ENCODE measurements at places on chromosomes 7 and 10.

DNA sequence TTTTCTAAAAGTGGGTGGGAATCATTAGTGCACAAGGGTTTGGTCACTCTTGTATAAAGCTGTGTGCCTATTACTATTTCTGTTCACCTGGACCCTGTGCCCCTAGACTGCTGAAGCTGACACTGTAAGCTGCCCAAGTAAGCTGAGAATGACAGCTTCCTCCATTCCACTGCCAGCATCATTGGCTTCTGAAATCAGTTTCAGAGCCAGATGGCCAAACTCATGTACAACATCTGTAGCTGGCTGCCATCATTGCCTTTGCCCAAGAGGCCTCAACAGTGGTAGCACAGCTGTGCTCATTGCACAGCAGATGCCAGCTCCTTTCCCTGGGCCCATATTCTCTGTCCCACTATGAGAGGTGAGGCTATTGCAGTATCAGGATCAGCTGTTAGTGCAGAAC, 165.7 kb downstream of the CPEB3 start:
- no peak for DNase-seq

DNA sequence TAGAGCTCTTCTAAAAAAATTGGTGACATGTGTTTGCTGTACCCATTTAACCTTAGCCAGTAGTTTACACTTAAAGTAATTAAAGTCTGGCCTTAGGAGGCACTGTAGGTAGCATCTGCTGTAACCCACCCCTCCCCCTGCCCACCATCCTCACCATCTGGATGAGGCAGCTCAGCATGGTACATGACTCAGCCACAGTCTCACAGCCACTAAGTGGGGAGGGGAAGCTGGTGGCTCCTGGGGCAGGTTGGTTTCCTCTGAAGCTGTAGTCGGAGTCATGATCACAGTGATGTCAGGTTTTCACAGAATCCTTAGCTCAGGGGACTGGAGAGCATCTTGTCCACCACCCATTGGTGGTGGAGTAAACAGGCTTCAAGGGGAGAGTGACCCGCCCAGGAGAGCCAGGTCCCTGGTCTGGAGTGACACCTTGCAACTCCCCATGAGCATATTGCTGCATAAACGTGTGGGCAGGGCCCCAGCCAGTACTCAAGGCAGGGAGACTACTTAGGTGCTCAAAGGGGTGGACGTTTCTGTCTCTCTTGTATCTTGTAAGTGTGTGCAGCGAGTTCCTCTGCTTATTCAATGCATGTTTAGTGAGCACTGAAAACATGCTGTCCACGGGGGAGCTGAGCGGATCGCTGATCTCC, 125.9 kb downstream of the GRK5 start:
- DNase-seq: peak; percentile 72

GRCh38 chr7:99459087-99459486, 6.9 kb downstream of the ATP5MF start:
- DNase-seq: no peak

DNA sequence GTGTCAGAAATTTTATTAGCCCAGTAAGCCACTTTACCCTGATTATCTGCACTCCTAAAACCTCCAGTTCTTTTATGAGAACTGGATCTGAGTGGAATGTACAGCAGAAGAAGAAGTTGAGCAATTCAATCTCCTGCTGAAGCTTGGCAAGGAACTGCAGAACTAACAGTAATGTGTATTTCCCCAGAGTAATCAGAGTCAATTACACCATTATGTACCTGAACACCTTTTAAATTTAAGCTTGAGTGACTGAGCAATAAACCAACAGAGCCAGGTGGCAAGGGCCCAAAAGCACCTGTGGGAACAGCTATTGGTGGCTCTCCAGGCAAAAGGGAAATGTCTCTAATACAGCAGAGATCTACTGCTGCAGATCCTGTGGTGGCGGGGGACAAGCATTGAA, 40.1 kb upstream of the AKR1C2 start:
- no peak for DNase-seq

DNA sequence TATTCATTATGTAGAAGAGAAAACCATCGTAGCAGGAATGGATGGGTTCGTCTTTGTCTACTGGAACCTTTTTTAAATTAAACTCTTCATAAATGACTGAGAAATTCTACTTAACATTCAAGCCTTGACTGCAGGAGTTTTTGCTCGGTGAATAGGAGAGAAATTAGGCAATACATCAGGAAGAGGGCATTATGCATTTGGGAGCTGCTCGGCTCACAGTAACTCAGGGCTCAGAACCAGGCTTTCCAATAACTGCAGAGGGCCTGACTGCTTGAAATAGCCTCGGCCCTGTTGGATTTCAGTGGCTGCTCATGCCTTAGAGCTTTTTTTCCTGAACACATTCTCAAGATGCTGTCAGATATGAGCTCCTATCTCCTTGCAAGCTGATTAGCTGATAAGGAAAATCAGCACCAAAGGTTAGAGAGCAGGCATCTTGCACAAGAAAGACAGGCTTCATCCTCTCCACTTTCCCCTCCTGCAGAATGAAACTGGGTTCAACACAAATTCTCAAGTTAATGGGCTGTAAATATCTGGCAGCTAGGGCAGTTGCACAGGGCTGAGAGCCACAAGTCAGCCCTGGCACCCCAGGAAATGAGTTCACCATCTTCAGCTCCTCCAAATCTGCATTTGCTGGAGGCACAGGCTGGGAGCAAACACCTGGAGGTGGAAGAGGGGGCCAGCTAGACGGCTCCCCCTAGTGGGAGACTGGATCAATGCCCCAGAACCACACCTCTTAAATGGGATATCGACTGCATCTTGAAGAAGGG, 24.3 kb downstream of the TECTB start:
- DNase-seq: peak; percentile 62

DNA sequence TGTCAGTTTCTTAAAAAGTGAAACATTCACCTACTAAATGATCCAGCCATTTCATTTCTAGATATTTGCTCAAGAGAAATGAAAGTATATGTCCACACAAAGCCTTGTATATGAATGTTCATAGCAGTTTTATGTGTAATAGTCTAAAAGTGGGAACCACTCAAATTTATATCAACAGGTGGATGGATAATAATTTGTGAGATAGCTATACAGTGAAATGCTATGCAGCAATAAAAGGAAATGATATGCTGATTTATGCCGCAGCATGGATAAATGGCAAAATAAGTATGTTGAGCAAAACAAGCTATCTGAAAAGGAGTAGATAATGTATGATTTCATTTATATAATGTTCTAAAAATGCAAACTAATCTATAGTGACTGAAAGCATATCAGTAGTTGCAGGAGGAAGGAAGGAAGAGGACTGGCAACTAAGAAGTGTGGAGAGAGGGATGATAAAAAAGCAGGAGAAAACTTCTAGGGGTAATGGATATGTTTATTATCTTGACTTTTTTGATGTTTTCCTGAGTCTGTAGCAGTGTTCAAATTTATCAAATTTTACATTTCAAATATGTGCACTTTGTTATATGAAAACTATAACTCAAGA, 80.6 kb downstream of the ABCB5 start:
- DNase-seq: no peak

DNA sequence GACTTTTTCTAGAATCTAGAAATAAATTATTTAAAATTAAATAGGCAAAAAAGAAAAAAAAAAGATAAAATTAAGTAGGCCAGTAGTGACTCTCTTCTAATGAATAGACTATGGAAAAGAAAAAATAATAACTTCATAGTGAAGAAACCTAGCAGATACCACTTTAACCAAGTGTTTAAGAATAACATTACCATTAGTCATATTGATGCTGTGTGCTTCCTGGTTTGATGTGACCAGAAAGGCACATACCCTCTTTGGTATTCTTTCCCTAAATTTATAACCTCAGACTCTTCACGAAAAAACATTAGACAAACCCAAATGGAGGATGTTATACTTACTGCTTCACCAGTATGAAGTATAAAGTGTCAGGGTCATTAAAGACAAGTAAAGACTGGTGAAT, 42.6 kb downstream of the KIF20B start:
- DNase-seq: no peak

GRCh38 chr7:65910237-65910636, 37.4 kb downstream of the VKORC1L1 start:
- no peak for DNase-seq

GRCh38 chr10:109976681-109977080, 31.1 kb upstream of the ADD3 start:
- no peak for DNase-seq

GRCh38 chr7:86951895-86952294, 107.6 kb downstream of the ELAPOR2 start:
- DNase-seq: no peak

- no peak for DNase-seq
Measured at GRCh38 chr10:71471957-71472365, 75.2 kb downstream of the CDH23 start.

DNA sequence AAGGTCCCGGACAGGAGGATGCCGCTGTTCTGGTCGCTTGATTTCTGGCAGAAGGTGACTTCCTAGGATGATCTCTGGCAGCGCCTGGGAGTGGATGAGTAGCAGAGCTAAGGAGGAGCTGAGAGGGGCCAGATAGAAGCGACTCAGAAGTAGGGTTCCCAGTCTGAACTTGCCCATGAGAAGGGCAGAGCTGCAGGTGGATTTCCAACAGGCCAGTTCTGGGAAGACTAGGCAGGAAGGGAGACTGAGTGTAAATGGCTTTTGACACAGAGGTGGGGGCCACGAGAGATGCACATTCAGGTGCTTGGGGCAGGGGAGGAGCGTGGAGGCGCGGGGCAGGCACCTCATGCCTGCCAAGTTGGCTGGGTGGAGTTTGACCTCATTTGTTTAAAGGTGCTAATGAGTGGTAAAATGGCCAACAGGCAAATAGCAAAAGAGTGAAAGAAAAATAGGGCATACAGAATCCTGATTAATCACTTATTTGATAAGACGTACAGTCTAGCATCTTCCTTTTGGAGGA, 58.8 kb downstream of the SHH start:
- DNase-seq: no peak

DNA sequence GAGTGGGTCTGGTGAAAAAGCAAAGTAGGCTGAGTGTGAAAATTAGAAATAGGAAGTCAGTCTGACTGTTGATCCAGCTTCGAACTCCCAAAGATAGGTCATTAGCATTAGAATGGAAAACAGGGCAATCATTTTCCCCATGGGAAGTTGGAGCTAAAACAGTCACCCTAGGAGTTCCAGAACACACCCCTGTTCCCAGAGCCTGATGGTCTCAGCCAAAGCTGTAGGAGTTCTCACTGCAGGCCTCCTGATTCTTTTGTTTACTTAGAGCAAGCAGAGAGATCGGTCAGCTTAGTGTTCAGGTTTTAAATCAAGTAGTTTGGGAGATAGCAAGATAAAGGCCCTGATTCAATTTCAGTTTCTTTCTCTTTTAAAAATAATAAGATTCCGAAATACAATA, 28.8 kb upstream of the JCAD start:
- DNase-seq: no peak

GRCh38 chr7:104431930-104432329, 103.5 kb downstream of the LHFPL3 start:
- no peak for DNase-seq

DNA sequence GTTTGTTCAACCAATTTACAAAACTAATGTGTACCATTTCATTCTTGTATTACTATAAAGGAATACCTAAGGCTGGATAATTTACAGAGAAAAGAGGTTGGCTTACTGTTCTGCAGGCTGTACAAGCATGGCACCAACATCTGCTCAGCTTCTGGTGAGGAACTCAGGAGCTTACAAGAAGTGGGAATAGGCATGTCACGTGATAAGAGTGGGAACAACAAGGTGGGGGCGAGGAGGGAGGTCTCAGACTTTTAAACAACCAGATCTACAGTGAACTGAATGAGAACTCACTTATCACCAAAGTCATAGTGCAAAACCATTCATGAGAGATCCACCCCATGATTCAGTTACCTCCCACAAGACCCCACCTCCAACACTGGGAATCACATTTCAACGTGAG, 1178.0 kb downstream of the REEP3 start:
- DNase-seq: no peak
